ENCODE measurements at places on chromosomes 2 and 18. TPM values are rescaled to one million over a fixed set of nuclear protein-coding genes. Genes with fewer than 3 reads are reported as not detected.

AFF3 gene
- polyA plus RNA-seq = 0.36 TPM

TCF7L1 gene
- 3.7 TPM for polyA plus RNA-seq

DES gene
- 0.21 TPM for polyA plus RNA-seq

RTP5 gene
- polyA plus RNA-seq = not detected

KCNJ3 gene
- polyA plus RNA-seq = not detected

TTR gene
- 0.19 TPM for polyA plus RNA-seq

SFT2D3 gene
- polyA plus RNA-seq = 3.9 TPM

EPHA4 gene
- 0.73 TPM for polyA plus RNA-seq

LRP1B gene
- polyA plus RNA-seq = 0.28 TPM

SP140 gene
- polyA plus RNA-seq = 0.75 TPM

GPR45 gene
- polyA plus RNA-seq = not detected

MAB21L4 gene
- polyA plus RNA-seq = not detected

ZEB2 gene
- 20.5 TPM for polyA plus RNA-seq

C2orf15 gene
- polyA plus RNA-seq = 0.25 TPM

ABCG8 gene
- not detected for polyA plus RNA-seq

FMNL2 gene
- polyA plus RNA-seq = 16.1 TPM

SERPINB13 gene
- not detected for polyA plus RNA-seq

GALR1 gene
- polyA plus RNA-seq = not detected

FBXO48 gene
- 0.30 TPM for polyA plus RNA-seq

LIPG gene
- polyA plus RNA-seq = 3.2 TPM

C1QL2 gene
- polyA plus RNA-seq = not detected

MBD5 gene
- 7.4 TPM for polyA plus RNA-seq

LIMS1 gene
- polyA plus RNA-seq = 123 TPM

ITGB1BP1 gene
- 56.6 TPM for polyA plus RNA-seq
